ENCODE measurements at places on chromosomes 11 and 22.

DNA sequence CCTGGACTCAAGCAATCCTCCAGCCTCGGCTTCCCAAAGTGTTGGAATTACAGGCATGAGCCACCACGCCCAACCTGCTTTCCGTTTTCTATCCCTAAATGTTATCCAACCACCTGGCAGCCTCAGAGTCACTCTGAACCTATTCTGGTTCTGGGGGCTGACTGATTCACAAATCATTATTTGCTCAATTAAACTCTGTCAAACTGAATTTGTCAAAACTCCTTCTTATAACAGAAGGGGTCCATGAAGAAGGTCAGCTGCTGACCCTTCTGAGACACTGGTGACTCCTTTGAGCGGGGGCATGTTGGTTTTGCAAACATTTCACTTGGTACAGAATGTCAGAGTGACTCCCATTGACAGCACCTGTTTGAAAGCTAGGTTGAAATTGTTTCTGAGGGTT is 1.8 kb upstream of the VPS37C start:
- no peak for DNase-seq

DNA sequence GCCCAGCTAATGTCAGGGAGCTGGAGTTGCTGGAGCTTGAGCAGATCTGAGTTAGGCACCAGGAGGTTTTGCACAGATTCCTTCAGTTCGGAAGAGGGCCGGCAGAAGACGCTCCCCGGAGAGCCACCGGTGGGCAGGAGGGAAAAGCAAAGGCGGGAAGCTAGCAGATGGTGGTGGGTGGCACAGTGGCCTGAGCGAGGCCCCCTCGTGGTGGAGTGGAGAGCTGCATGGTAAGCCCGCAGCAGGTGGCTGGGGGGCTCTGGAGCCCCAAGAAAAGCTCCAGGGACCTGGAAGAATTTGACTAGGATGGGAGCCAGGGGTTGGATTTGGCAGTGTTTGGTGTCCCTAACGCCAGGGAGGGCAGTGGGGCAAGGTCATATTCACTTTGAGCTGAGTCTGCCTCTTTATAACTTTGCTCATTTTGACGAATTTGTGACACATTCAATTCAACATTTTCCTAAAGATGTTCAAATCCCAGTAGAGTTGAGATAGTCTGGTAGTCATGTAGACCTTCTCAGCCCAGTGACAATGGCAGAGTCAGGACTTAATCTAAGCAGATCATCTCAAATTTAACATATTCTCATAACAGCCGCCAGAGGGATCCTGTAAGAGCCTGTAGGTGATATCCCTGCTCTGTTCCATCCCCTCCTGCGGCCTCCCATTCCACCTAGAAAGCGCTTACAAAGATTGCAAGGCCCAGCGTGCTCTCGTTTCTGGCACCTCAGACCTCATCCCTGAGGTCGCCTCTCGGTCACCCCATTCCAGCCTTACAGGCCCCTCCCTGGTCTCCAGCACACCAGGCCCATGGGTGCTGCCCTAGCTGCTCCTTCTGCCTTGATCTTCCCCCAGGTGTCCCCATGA is 57.9 kb downstream of the TRIM29 start:
- peak; percentile 11 for DNase-seq

GRCh38 chr11:15737320-15737719 is 619.0 kb downstream of the SOX6 start:
- no peak for DNase-seq

DNA sequence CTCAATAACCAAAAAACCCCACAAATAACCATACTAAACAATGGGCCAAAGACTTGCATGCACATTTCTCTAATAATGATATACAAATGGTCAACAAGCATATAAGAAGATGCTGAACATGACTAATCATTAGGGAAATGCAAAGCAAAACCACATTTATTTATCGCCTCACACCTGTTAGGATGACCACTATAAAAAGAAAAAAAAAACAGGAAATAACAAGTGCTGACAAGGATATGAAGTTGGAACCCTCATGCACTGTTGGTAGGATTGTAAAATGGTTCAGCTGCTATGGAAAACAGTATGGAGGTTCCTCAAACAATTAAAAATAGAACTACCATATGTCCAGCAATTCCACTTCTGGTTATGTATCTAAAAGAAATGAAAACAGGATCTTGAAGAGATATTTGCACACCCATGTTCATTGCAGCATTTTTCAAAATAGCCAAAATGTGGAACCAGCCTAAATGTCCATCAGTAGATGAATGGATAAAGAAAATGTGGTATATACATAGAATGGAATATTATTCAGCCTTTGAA is 66.2 kb downstream of the AMBRA1 start:
- no peak for DNase-seq

DNA sequence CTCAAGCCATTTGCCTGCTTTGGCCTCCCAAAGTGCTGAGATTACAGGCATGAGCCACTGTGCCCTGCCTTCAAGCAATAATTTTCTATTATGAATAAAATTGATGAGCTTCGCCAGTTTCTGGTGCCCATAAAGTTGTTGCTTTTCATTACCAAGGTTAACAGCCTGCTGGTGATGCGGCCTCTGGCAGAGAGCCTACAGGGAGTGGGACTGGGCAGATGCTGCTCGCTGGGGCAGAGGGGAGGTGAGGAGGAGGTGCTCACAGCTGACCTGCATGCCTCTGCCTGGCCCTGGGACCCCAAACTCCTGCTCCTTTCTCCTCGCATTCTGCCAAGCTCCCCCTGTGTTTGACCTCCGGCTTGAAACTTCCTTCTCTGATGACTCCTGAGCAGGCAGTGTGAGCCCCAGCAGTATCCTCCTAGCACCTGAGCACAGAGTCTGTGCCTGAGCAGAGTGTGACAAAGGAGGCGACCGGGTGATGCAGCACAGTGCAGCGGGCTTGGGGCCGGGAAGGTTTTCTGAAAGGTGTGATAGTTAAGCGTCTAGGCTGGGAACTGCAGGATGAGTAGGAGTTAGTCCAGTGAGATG is 56.1 kb upstream of the B3GAT1 start:
- DNase-seq = no peak

GRCh38 chr11:110907629-110908028 is 195.4 kb upstream of the ARHGAP20 start:
- peak; percentile 87 for DNase-seq

DNA sequence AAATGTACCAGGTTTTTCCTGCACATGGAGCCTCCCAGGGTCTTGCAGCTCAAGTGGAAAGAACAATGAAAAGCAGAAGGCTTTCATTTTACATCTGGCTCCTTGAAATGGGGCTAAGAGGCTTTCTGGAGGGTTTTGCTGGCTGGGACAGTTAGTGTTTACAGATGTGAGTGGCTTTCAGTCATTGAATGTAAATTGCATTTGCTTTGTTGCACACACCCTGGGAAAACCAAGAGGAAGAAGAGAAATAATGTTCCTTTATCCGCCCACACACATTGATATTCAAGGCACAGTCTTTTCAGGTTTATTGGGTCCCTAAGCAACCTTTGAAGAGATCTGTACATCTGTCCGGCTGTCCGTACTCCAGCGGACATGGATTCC is 144.5 kb downstream of the SPON1 start:
- DNase-seq = no peak

DNA sequence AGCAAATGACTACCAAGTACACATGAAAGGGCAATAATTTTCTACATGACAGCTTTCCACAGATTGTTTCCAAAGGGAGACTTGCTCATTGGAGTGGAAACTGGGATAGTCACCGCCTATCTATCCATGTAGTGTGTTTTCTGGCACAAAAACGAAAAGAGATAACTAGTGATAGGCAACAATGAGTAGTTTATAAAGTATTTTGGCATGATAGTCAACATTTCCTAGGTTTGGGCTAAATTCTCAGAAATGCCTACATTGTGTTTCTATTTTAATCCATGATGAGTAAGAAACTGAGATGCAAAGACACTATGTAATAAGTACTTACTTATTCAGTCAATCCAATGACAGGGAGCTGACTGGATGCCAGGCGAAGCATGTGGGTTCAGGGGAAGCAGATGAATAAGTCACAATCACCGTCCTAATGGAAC is 1129.1 kb downstream of the DLG2 start:
- DNase-seq = no peak

- peak; percentile 71 for DNase-seq
Observed at GRCh38 chr11:13215149-13215548, 62.4 kb upstream of the BMAL1 start.

DNA sequence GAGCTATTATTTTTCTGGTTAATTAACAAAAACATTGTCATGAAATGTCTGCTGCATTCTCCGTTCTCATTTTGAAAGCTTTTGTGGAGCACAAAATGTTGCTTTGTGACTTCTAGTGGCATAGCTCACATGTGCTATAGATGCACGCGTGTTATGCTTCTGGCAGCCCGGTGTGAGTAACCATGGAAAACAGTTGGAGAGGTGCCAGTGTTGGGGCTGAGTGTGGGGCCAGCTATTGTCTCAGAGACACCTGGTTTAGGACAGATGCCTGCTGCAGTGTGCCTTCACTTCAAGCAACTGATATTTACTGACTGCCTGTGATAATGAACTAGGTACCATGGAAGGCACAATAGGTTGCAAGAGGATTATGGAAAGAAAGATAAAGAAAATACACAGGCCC is 760.6 kb downstream of the NTM start:
- no peak for DNase-seq

DNA sequence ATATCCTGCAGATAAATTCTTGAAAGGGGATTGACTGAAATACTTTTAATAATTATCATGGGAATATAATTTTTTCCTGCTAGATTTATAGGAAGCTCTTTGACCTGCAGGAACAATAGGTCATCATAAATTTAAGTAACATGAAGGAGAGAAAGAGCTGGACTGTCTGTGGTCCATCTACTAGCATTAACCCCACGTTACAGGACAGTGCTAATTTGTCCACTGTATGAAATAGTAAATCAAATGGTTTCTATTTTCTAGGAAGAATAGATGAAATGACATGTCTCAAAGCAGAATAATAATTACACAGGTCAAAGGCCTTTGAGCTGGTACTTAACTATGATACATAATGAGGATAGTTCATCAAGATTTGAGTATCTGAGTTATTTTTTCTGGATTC is 825.4 kb upstream of the CNTN5 start:
- DNase-seq = no peak

- DNase-seq = no peak
Observed at GRCh38 chr11:106969644-106970355, 48.5 kb downstream of the GUCY1A2 start.

DNA sequence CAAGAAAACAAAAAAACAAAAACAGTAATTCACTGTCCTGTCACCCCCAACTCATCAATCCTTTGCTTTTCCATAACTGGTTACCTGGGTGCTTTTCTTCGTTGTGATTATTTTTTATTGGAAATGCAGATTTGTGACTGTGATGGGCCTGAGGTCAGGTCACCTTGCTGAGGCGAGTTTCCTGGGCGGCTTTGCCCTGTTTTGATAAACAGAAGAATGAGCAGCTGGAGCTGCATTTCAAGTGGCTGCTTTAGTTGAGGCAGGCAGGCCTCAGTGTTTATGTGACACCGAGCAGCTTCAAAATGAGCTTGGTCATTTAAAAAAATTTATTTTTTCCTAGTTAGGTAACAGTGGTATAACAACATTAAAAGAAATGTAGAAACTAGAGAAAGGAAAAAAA is 22.2 kb downstream of the PTPRJ start:
- no peak for DNase-seq

- DNase-seq = no peak
Observed at GRCh38 chr11:6403539-6403938, 13.3 kb downstream of the SMPD1 start.

- no peak for DNase-seq
Observed at GRCh38 chr11:96508861-96509260, 119.0 kb downstream of the JRKL start.

DNA sequence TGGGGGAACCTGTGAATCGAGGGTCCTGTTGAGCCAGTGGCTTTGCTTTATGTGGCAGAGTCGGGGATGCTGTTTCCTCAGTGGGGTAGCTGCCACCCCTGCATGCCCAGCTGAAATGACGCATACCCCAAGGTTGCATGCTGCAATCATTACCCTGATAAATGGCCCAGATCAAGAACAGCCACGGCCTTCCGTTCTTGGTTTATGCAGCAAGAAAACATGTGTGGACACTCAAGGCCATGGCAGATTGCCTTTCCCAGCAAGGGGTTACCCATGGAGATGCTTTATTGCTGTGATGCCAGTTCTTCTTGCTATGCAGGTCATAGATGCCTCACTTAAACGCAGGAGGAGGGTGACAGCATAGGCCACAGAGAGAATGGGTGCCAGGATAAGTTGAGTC is 14.3 kb upstream of the SREBF2 start:
- no peak for DNase-seq

- DNase-seq = no peak
Observed at GRCh38 chr11:131866535-131867400, 496.4 kb downstream of the NTM start.

DNA sequence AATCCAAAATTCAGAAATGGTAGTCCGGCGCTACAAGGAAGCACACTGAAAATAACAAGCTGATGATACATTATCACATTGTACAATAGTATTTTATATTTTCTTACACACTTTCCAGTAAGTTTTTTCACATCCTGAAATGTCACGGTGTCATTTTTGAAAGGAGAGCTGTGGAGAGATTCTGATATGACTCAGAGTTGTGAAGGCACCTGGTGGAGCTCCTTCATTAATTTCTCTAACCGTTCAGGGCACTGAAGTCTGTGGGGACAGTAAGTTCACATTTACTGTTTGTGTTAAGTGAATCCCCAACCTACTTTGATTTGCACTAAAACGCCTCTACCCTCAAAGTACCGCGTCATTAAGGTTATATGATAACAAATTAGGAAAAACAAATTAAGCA is 13.3 kb downstream of the LDHAL6A start:
- no peak for DNase-seq

DNA sequence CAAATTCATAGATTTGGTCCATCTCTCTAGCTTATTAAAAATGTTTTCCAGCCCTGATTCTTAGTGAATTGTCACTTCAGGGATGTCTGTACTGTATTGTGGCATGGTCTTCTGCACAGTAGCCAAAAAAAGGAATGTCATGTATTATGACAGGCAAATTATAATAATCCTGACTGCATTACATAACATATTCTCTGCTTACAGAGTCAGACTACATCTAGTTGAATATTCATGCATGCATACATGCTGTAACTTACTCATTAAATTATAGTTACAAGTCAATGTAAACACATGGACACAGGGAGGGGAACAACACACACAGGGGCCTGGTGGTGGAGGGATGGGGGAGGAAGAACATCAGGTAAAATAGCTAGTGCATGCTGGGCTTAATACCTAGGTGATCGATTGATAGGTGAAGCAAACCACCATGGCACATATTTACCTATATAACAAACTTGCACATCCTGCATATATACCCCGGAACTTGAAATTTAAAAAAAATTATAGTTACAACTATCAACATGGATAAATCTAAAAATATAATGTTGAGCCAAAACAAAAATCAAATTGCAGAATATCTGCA is 31.5 kb upstream of the SMCO4 start:
- no peak for DNase-seq

- no peak for DNase-seq
Observed at GRCh38 chr11:35938231-35938630, 5.6 kb upstream of the LDLRAD3 start.

GRCh38 chr11:37984991-37985390 is 1387.0 kb upstream of the RAG2 start:
- DNase-seq = no peak

GRCh38 chr22:49004484-49005399 is 822.9 kb downstream of the BRD1 start:
- no peak for DNase-seq

GRCh38 chr22:47377926-47378560 is 615.6 kb downstream of the TBC1D22A start:
- no peak for DNase-seq

- peak; percentile 41 for DNase-seq
Observed at GRCh38 chr11:7098235-7098832, 9.5 kb downstream of the RBMXL2 start.

- DNase-seq = peak; percentile 69
Observed at GRCh38 chr22:28229566-28230485, 310.8 kb upstream of the PITPNB start.

Data from HFFc6 (cell line).